ENCODE measurements at places on chromosomes 7 and 10. TPM values are rescaled to one million over a fixed set of nuclear protein-coding genes. Genes with fewer than 3 reads are reported as not detected.
A peak's percentile ranks its signal among the peaks of the same experiment; 100 is the strongest.

- no peak for DNase-seq
These were observed 5.8 kb downstream of the PWWP2B start for GRCh38 chr10:132402781-132403241.

Gene TLX1
- total RNA-seq, result 0.24 TPM

- no peak for DNase-seq
These were observed 41.7 kb downstream of the ARHGAP12 start for GRCh38 chr10:31886885-31887284.

Gene GNAT3
- not detected for total RNA-seq

GRCh38 chr7:139725077-139725476, 52.7 kb downstream of the HIPK2 start:
- DNase-seq, result no peak

DNA sequence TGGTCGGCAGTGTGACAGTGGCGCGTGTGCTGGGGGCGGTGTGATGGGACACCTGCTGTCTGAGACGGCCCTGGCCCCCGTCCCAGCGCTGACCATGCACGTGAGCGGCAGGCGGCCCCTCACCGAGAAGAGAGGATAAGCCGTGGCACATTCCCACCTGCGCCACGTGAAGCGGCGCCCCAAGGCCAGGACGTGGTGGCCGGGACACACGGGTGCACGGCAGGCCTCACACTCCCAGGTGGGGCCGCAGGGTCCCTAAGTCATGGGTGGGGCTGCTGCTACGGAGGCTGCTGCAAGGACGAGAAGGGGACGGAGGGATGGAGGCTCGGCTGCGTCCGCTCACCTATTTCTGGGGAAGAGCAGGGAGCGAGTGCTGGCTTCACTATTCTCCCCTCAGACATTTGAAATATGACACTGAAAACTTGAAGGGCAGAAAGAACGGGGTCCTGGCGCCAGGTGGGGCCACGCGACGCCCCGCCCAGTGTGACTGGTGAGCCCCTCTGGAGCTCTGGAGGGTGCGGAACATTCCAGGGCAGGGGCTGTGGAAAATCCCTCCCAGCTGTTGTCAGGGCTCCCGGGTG, 7.5 kb downstream of the CYP2W1 start:
- DNase-seq, result no peak

Gene LRIT1
- total RNA-seq, result not detected

Gene CHAT
- total RNA-seq, result 0.27 TPM

- DNase-seq, result no peak
These were observed at the start of gene RGR for GRCh38 chr10:84244651-84245270. Gene RGR (plus strand): TSS chr10:84245053. CDS start chr10:84245091, 38 bp downstream.

DNA sequence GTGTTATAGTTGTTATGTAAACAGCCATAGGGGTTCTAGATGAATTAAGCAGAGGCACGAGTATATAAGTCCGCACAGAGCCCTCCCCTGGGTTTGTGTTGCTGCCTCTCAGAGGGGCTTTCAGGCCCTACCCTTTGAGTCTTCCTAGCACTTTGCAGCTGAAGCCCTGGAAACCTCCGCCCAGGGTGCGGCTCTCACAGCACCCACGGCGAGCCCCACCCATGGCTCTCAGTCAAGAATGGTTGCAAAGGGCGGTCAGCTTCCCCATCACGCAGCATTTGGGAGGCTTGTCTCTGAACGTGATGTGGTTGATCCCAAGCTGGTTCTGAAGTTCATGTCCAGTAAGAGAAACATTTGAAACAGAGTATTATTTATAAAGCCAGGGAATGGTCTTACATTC, 18.8 kb upstream of the INSIG1 start:
- no peak for DNase-seq

DNA sequence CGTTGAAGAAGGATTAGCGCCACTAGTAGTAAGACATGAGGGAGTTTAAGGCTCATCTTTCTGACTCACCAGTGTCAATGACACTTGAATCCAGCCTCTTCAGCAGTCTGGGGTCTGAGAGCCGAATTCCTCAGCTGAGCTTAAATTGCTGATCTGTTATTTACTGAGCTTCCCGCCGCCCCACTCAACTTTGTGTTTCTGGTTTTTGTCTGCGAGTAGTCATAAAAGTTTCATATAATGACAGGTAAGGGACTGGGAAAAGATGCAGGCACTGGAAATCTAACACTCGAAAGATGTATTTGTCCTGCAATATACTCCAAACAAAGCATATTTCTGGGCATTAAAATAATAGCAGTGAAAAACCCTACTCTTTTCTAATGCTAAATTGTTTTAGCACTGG, 51.2 kb upstream of the RELN start:
- peak; percentile 23 for DNase-seq

- DNase-seq, result no peak
These were observed 92.9 kb downstream of the BMPR1A start for GRCh38 chr10:86849181-86849894.

Gene PON1
- 37.4 TPM for total RNA-seq

DNA sequence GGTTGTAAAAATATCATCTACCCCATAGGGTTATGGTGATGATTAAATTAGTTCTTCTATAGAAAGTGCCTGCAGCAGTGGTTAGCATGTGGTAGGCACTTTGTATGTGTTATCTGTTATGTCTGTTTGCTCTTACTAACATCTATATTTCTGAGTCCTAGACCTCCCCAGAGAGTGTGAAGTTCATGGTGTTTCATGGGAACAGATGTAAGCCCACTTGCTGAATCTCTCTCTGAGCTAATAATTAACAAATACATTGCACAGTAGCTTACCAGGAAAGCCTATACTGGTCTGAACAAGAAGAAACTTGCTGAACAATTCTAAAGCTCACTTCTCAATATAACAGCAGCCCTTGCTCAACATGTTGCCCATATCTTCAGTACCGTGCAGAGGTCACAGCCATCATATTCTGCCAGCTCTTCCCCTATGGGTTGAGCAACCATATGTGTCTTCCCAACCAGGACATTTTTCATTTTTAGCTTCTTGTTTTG, 100.1 kb downstream of the NPSR1 start:
- DNase-seq, result peak; percentile 58

GRCh38 chr7:117014673-117015133, 61.4 kb downstream of the ST7 start:
- peak; percentile 74 for DNase-seq

- DNase-seq, result no peak
These were observed 148.3 kb downstream of the SVIL start for GRCh38 chr10:29486433-29486832.

GRCh38 chr10:117536072-117536865, 6.3 kb upstream of the EMX2 start:
- no peak for DNase-seq

- DNase-seq, result peak; percentile 73
These were observed 145.3 kb upstream of the PRSS1 start for GRCh38 chr7:142603870-142604448.

Gene IKZF5
- total RNA-seq, result 7.2 TPM

DNA sequence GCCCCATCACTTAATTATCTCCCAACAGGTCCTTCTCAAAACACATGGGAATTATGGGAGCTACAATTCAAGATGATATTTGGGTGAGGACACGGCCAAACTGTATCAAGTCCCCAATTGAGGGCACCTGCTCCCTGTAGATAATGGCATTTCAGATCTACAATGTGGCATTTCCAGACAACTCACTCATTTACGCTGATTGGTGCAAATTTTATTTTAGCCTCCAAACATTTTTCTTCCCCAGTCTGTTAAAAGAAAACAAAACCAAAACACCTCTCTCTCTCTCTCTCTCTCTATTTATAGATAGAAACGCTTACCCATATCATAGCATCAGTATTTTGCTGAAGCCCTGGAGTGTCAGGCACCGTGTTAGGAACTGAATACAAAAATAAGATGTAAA, 148.7 kb upstream of the KLF6 start:
- DNase-seq, result no peak

GRCh38 chr7:156820445-156821063, 72.4 kb downstream of the LMBR1 start:
- DNase-seq, result no peak

DNA sequence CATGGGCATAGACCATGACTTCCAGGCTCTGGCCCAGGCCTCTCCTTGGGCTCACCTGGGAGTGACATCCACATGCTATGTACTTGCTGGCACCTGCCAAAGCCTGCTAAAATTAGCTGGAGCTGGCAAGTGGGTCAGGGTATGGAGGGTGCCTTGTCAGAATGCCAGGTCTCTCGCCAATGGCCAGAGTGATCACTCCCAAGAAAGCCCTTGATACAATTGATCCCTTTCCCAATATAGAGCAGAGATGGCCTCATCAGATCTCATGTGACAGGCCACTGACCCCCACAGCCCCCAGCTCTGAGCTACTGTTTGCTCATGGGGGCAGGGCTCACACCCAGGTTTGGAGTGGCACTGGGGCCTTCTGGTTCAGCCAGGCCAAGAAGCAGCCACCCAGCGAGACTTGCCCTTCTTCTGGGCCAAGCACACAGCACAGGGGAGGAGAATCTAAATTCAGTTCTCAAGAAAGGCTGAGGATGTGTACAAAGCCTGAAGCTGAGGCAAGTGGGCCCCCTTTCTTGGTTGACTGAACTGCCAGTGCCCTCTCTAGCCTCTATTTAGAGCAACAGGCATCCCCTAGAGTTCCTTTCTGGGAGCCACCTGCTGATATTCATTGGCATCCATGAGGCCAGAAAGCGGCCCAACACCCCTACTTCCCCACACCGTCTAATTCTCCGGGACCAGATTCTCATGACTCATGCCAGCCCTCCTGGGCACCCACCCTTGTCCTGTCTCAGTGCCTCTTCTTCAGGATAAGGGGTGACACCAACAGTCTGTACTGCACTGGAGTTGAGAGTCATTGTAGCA, 18.9 kb upstream of the MYL7 start:
- DNase-seq, result no peak

Gene CPA2
- total RNA-seq, result 298 TPM

Gene SEC24C
- 60.2 TPM for total RNA-seq

DNA sequence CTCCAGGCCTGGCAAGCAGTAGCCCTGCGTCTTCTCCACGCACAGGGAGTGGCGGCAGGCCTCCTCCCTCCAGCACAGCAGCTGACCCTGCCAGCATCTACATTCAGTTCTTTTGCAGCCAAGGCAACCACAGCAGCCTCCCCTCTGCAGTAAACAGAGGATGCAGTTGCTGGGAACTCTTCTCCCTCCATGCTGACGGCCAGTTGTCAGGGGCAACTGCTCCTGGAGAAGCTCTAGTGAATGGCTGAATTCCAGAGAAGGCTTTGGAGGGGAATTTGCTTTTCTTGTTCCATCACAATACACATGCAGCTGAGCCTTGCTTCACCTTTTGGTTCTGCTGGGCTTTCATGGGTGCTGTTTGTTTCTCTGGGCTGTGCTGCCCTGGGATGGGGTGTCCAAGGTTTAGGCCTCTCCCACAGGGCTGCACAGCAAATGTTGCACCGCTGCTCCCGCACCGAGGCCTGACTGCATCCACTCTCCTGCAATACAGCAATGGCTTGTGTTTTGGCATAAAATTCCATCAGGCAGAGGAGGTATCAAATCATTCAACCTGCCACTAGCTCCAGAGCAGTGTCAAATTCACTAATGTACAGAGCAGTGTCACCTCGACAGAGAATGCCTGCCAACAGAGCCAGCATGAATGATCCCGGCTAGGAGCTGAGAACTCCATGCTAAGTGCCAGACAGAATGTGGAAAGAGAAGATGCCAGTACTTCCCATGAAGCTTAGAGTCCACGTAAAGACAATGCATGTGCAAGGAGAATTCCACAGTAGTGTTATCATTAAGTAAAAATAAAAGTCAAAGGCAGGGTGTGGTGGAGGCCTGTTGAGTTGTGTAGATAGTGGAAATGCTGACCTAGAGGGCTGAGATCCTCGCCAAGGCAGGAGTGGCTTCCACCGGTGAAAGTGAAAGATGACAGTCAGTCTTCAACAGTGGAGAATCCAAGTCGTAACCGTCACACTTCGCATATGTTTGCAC, 399.6 kb downstream of the DPP6 start:
- DNase-seq, result no peak

DNA sequence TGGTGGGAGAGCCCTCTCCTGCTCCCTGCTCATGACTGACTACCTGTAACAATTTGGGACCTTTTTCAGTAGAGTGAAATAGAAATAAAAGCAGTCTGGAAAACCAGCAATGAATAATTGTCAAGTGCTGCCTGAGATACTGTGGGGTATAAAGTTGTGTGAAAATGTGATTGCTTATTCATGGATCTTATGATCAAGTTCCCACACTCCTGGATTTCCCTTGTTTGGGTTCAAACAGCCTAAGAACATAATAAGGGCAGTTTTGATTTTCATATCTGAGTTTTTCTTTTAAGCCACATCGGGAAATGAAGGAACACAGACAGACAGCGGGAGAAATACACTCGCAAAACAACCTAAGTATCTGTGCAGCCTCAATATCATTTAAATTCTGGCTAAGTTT, 52.9 kb downstream of the CALD1 start:
- DNase-seq, result no peak

Gene GRID2IP
- 0.44 TPM for total RNA-seq

Gene EZH2
- total RNA-seq, result 12.2 TPM

Gene ATP5MK
- 516 TPM for total RNA-seq

Gene MMD2
- total RNA-seq, result not detected

Gene ZNF503
- 17.6 TPM for total RNA-seq

GRCh38 chr10:116186273-116186672, 86.7 kb downstream of the GFRA1 start:
- no peak for DNase-seq

DNA sequence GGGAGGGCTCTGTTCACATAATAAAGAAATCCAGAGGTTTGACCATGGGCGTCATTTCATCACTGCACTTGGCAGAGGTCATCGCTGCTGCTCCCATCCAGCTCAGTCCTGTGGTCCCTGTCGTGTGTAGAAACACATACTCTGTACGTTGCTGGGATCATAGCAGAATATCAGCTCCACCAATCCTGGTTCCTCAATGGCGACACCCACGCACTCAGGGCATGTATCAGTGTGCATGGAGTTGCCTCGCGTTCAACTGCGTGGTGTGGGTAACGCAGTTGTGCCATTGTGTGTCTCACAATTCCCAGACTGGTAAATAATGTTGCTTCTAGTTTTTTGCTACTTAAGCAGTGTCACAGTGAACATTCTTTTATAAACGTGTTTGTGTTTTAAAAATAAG, 111.1 kb downstream of the LHPP start:
- no peak for DNase-seq

- DNase-seq, result no peak
These were observed 120.2 kb downstream of the FAM53B start for GRCh38 chr10:124624006-124624405.

Gene ZNF783
- total RNA-seq, result 6.5 TPM

Gene GNAI1
- 57.4 TPM for total RNA-seq

- no peak for DNase-seq
These were observed 30.6 kb downstream of the APBB1IP start for GRCh38 chr10:26468700-26469099.

Gene LSM5
- 36.4 TPM for total RNA-seq

GRCh38 chr10:91643700-91644099, 10.8 kb upstream of the PPP1R3C start:
- no peak for DNase-seq

DNA sequence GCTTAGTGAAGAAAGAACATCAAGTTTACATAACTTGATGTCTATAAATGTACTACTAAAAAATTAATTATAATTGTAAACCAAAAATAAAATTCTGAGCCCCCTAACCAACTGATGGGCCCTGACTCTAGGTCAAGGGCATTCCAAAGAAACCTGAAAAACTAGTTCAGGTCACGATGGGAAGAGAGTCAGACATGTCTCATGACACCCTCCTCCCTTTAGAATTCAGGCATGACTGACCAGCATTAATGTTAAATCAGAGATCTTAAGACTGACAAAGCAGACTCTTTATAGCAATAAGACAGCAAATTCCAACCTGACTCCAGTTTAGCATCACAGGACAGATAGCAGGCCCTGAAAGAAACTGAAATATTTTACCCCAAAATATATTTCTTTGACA, 21.6 kb upstream of the OTUD1 start:
- no peak for DNase-seq
